Liver (tissue), 10 donors: ENCODE measurements at places on chromosomes 12 and 14. TPM values are rescaled to one million over a fixed set of nuclear protein-coding genes. Genes with fewer than 3 reads are reported as not detected.

Gene AKAP3
- total RNA-seq: 2.0 TPM

Gene PPP4R4
- 1.3 TPM for total RNA-seq

Gene CAPZA3
- 0.75 TPM for total RNA-seq

Gene PAX9
- not detected for total RNA-seq

Gene ZNF219
- 4.7 TPM for total RNA-seq

Gene FAM161B
- total RNA-seq: 1.5 TPM

Gene KERA
- not detected for total RNA-seq

Gene GLIPR1L1
- not detected for total RNA-seq

Gene POP5
- total RNA-seq: 20.7 TPM

Gene ATP5F1B
- total RNA-seq: 347 TPM

Gene PTGR2
- total RNA-seq: 9.5 TPM

Gene TXNRD1
- 70.8 TPM for total RNA-seq

Gene DACT1
- 2.1 TPM for total RNA-seq

Gene CLMN
- total RNA-seq: 6.0 TPM

Gene TEX22
- 0.08 TPM for total RNA-seq

Gene SDSL
- 22.4 TPM for total RNA-seq

Gene LALBA
- not detected for total RNA-seq
